Thoracic aorta endothelial cell (primary cell): ENCODE measurements at places on chromosomes 2 and 18. TPM values are rescaled to one million over a fixed set of nuclear protein-coding genes. Genes with fewer than 3 reads are reported as not detected.

The CERS6 gene
- total RNA-seq: 16.5 and 19.0 TPM in 2 replicates

The ASB18 gene
- total RNA-seq: not detected in 2 replicates

The MC5R gene
- total RNA-seq: not detected in 2 replicates

The RFX8 gene
- 1.2 and 2.0 TPM in 2 replicates for total RNA-seq

The UGT1A4 gene
- total RNA-seq: not detected in 2 replicates

The CIB4 gene
- not detected in 2 replicates for total RNA-seq

The NIFK gene
- total RNA-seq: 89.2 and 117 TPM in 2 replicates
